ENCODE measurements at places on chromosomes 5 and 9.

DNA sequence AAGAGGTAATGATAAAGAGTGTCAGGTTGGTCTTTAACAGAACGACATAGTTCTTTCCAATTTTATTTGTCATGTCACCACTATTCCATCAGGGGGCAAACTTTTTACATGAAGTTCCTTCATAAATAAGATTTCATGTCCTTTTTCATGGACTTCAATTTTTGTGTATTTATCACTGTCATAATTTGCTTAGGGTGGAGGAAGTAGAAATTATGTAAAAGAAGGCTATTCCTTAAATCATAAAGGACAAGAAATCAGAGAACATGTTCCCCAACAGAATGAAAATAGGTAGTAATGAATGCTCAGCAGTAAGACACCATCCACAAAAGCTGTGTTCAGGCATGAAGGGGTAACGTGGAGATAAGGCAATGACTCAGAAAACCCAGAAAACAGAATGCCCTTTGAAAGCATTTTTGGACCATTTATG, 72.7 kb downstream of the ZFAND5 start:
- no peak for DNase-seq

DNA sequence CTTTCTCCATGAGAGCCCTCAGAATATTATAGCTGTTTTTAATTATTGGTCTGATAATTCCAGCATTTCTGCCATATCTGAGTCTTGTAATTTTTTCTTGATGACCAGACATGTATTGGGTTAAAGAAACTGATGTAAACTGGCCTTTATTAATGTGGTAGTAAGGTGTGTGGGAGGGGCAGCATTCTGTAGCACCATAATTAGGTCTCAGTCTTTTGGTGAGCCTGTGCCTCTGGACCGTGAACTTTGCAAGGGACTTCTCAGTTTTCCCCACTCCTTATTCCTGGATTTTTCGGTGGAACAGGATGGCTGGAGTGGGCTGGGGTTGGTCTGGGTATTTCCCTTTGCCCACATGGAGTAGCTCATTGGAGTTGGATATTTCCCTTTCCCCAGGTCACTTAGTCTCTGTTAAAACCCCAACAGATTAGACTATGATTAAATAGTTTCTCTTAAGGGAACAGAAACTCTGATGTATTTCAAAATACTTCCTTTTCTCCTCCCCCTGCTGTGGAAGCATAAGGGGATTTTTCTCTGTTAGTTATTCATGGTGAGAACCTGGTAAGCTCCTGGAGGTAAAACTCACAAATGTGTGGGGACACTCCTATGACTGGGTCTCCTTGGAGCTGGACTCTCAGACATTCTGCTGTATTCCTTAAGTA, 52.4 kb downstream of the FSD1L start:
- DNase-seq = no peak

- DNase-seq = no peak
Observed at GRCh38 chr9:96854651-96855273, 448 bp upstream of the ZNF782 start.

DNA sequence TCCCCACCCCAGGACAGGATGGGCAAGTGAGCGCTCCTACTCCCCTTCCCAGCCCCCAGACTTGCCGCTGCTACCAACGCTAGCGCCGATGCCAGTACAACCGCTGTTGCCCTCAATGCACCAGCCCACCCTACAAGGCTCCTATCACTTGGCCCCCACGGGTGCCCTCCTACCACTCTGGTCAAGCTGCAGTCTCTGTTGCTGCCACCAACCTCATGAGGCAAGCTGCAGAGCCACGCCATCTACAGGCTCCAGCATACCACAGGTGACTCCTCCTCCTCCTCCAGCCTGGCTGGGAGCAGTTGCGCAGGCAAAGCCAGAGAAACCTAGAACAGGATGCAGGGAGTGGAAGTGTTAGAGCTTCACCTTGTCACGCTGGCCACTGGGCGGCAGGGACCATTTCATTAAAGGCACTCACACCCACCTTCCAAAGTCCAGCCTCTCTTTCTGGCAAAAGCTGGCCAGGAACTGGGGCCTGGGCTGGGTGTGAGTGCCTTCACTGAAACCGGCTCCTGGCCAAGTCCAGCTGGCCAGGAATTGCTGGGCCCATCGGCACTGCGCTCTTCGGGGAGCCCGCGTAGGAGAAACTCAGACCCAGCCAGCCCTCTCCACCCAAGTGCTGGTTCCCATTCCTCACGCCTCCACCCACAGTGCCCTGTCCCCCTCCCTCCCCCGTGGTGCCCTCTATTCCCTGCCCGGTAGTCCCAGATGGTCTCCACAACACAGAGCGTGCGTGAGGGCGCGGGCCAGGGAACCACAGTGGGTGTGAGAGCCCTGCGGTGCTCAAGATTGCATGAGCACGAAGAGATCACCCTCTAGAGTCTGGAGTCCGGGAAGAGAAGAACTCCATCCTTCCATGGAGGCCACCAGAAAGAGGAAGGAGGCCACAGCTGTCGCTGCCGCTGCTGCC, 1.6 kb upstream of the PCAT7 start:
- no peak for DNase-seq

DNA sequence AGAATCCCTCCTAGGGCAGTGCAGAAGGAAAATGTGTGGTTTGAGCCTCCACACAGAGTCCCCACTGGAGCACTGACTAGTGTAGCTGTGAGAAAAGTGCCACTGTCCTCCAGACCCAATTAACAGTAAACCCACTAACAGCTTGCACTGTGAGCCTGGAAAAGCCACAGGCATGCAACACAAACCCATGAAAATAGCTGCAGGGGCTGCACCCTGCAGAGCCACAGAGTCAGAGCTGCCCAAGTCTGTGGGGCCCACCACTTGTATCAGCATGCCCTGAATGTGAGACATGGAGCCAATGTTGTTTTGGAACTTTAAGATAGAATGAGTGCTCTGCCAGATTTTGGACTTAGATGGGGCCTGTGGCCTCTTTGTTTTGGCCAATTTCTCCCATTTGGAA, 119.8 kb upstream of the CDH9 start:
- no peak for DNase-seq

DNA sequence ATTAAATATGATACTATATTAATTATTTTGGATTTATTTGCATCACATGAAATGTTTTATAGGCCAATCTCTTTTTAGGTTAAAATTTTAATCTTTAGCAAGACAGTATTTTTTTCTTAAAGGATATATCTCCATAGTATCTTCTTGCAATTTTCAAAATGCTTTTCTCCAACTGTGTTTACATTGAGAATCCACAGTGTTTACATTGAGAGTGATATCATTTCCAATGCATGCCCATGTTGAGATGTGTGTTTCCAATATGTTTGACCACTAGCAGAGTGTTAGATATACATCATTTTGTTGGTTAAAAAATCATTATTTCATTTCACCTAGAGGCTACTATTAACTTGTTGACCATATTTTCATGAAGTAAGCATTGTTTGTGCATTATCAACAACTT, 17.3 kb downstream of the VCAN start:
- DNase-seq = no peak

DNA sequence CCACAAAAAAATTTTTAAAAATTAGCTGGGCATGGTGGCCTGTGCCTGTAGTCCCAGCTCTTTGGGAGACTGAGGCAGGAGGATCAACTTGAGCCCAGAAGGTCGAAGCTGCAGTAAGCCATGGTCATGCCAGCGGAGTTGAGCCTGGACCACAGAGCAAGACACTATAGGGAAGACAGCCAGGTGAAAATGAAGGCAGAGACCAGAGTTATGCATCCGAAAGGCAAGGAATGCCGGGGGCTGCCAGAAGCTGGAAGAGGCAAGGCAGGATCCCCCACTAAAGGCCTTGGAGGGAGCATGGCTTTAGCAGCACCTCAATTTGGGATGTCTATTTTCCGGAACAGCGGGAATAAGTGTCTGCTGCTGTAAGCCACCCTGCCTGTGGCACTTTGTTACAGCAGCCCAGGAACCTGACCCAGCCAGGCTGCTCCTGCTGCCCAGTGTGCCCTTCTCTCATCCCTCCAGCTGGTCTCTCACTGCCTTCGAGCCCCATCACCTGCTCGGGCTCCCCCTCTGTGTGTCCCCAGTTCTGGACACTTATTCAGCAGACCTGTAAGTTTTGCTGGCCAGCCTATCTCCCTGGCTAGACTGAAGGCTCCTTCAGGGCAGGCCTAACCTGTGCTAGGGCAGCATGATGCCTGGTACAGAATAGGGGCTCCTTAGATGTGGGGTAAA, 16.8 kb upstream of the JADE2 start:
- DNase-seq = no peak

GRCh38 chr9:134555094-134555650, 86.4 kb upstream of the COL5A1 start:
- no peak for DNase-seq

GRCh38 chr9:77013206-77013931, 6.1 kb upstream of the FOXB2 start:
- DNase-seq = no peak

GRCh38 chr9:112531666-112532282, 45.1 kb downstream of the KIAA1958 start:
- no peak for DNase-seq

DNA sequence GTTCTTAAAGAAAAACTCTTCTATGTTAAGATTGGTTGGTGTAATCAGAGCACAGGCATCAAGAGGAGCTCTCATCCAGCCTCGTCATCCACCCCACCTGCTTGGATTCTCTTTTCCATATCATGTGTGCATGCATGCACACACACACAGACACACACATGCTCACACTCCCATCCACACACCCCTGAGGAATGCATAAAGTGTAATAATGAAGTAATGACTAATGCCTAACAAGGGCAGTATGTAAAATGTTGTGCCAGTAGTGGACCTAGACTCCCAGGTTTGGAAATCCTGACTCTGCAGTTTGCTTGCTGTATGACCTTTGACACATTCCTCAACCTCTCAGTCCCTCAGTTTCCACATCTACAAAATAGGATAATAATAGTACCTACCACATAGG, 280.0 kb upstream of the ANKRD55 start:
- DNase-seq = no peak

DNA sequence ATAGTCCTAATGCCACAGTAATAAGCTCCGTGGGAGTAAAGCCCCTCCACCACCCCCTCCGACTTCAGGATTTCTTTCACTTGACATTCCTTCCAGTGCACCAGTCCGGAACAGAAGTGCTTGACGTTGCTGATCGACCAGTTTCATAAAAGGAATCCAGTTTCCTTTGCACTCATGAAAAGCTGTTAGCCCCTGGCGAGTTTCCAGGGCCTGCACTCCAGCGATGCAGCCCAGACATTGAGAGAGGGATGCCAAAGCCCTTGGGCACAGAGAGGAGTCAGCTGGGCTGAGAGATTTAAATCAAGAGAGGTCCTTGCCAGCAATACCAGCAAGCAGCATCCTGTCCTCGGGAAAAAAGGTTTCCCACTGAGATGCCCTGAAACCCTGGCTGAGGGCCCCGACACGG, 170.1 kb downstream of the GABBR2 start:
- no peak for DNase-seq

GRCh38 chr9:14258660-14259239, 55.2 kb downstream of the NFIB start:
- no peak for DNase-seq

DNA sequence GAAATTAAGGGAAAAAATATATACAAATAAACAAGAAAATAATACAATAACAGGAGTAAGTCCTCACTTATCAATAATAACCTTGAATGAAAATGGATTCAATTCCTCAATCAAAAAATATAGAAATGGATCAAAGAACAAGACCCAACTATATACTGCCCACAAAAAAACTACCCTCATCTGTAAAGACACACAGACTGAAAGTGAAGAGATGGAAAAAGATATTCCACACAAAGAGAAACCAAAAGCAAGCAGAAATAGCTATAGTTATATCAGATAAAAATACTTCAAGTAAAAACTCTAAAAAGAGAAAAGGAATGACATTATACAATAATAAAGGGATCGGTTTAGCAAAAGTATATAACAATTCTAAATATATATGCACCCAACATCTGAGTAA, 66.5 kb downstream of the KIAA0825 start:
- no peak for DNase-seq

DNA sequence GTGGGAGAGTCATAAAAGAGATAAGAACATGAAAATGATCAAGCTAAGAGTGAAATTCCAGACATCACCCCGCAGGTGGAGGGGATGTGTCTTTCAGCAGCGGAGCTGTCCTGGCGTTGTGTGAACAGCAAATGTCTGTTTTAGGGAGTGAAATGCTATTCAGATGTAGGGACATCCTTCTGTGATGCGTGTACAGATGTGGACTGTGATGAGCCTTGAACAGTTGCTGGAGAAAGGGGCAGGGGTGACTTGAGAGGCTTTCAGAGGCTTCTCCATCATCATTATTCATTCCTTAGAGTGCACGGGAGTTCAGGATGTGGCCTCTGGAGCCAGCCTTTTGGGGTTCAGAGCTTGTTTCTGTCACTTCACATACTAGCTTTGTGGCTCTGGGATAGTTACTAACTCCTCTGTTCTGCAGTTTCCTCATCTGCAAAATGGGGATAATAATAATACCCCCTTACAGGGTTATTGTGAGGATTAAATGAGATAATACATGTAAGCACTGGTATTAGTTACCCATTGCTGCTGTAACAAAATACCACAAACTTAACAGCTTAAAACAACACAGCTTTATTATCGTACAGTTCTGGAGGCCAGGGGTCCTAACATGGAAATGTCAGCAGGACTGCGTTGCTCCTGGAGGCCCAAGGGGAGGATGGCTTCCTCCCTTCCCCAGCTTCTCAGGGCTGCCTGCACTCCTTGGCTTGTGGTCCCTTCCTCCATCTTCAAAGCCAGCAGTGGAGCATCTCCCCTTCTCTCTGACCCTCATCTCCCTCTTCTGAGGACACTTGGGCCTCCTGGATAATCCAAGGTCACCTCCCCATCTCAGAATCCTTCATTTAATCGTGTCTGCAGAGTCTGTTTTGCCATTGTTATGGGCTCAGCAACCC, 9.4 kb downstream of the TRAF1 start:
- no peak for DNase-seq

- no peak for DNase-seq
Observed at GRCh38 chr9:78238046-78239038, 2.5 kb downstream of the CEP78 start.

DNA sequence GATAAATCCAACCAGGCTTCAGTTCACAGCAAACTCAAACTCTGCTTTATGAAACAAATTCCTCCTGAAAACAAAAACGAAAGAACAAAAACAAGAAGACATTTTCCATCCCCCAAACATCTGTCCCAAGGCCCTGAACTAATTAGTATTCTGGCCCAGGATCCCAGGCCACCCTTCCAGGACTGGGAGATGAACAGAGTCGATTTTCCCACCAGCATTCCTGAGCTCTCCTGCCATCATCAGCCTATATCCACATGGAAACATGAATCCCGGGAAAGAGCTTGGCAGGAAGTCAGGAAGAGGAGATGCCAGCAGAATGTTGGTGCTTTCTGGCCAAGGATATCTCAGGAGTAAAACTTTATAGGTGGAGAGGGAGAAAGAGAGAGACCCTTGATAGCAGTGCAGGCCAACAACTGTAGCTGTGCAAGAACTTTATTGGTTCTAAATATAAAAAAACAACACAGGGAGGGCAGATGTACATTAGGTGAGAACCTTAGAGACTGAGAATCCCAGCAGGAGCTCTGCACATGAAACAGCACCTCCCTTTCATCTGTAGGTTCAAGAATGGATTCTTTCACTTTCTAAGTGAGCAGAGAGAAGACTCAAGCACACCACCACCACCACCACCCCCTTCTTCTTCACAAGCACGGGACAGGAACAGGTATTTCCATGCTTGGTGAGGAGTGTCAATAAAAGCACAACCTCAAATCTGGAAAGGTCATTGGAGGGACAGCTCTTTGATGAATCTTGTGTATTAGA, 190.7 kb upstream of the TAS2R1 start:
- no peak for DNase-seq

- DNase-seq = no peak
Observed at GRCh38 chr5:68795190-68795589, 298.6 kb upstream of the SLC30A5 start.
